DMS79 treated with DMSO at 0.1 percent for 48 hours (cell line): ENCODE measurements at places on chromosomes 13 and 19.

- peak; percentile 87 for DNase-seq
These were observed 361.0 kb downstream of the FGF14 start for GRCh38 chr13:102040812-102041211.

GRCh38 chr19:7251494-7251893 lies 42.7 kb downstream of the INSR start:
- no peak for DNase-seq

DNA sequence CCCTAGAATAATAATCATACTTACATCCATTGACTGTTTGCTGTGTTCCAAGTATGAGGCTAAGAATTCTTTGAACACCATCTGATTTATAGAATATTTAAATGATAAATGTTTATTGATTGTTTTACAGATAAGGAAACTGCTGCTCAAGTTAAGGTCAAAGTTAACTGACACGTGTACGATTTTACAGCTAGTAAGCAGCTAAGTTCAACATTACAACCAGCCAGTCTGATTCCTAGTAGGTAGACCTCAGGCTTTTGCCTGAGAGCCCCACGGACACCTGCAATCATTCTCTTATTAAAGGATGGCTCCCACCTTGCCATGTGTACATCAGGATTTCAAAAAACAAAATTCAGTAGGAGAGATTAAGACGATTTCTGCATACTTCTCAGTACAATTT lies 141.9 kb downstream of the SPRY2 start:
- DNase-seq: no peak

DNA sequence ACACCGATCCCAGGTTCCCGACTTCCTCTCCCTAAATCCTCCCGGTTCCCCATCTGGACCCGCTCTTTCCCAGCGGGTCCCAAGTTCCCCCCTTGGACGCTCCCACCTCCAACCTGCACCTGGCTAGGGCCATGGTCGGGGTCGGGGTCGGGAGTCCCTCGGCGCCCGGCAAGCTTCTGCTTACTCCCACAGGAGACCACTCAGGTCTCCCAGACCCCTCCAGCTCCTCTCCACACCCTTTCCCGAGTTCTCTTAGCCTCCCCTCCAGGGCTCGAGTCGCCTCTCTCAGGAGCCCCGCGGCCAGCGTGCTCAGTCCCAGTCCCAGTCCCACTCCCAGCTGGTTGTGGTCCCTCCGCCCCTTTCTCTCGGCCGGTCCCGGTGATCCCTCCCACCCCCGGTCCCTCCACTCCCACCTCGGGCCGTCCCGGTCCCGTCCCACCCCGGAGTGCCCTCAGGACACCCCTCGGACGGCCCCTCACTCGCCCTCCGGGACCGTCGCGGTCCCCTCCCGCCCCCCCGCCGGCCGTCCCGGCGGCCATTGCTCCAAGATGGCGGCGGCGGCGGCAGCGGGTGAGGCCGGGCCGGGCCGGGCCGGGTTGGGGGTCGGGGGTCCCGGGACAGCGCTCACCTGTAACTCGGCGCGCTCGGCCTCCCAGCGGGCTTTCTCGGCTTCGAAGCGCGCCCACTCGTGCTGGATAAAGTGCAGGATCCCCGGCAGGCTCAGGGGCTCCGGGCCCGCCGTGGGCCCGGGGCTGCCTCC lies at the start of gene FKRP:
Gene FKRP (plus strand): TSS at position 537 of the 760 bp plus-strand sequence. CDS start 9,394 bp downstream, outside the sequence.
- DNase-seq: peak; percentile 17

- no peak for DNase-seq
These were observed 22.2 kb downstream of the SIGLEC5 start for GRCh38 chr19:51607920-51608562.

DNA sequence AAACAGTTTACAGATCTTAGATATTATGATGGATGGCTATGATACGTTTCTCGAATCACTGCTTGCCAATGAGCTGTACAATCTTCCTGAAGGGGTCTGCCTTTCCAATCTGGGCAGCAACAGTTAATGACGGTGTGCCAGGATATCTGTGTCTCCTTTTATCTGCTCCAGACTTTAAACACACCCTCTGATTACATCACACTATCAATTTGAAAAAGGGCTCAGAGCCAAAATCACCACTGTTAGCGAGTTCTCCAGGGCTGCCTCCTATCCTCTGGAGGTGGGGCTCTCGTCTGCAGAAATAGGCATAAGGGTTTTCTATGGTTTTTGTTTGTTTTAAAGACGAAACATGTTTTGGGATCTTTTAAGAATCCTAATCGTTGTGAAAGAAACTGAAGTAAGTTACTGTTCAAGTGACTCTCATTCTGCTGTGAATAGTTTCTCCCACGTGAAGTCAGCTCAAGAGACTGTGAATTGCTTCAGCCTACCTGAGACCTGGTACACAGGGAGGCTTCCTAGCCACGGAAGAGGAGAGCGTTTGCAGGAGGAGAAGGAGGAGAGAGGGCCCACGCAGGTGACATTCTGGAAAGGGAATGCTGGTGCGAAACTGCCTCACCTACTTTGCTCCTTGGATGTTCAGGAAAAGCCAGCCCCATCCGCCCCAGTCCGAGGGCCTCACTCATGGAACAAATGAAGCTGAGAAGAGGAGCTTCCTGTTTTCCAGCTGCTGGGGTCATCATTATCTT lies 15.2 kb upstream of the GJA3 start:
- DNase-seq: no peak

DNA sequence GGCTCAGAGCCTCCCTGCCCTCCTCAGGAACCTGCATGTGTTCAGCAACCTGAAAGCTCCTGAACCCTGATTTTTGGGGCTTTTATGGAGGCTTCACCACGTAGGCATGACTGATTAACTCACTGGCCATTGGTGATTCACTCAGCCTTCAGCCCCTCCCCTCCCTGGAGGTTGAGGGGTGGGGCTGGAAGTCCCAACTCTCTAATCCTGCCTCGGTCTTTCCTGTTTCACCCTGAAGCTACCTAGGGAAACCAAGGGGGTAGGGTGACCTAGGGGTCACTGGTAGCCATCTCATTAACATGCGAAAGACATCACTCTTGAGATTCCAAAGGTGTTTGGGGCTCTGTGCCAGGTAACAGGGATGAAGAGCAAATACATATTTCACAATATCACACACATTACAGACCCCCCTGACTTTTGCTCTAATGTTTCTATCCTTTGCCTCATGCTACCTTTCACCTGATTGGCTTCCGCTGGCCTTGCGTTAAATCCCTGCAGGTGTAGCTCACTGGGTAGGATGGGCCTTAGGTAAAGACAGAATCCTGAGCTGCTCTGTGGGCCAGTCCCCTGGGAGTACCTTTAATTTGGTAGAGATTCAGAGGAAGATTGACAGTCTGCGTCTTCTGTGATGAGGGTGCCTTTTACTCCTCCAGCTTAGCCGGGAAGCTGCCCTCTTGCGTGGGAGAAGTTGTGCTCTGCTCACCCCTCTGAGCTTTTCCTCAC lies 260.6 kb downstream of the ATP8A2 start:
- DNase-seq: no peak

DNA sequence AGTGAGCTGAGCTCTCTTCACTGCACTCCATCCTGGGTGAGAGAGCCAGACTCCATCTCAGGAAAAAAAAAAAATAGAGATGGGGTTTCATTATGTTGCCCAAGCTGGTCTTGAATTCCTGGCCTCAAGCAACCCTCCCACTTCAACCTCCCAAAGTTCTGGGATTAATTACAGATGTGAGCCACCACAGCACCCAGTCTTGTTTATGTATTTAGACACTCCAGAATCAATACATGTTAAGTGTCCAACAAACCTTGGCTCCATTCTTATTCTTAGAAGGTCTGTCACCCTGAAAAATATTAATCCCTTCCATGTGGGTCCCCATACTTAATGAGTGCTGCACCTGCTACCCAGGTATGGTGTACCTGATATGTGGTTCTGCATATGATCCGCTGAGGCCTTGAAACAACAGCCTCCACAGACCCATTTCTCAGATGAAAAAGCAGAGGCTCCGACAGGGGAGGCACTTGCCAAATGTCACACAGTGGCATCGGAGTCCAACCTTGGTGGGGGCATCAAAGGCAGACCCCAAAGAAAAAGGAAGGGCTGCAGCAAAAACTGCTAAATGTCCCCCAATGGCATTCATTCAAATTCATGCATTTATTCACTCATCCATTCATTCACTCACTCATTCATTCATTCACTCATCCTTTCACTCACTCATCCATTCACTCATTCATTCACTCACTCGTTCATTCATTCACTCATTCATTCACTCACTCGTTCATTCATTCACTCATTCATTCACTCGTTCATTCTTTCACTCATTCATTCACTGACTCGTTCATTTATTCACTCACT lies 16.7 kb downstream of the TICAM1 start:
- DNase-seq: no peak

- no peak for DNase-seq
These were observed at the start of gene AMH for GRCh38 chr19:2249010-2249866. TSS of gene AMH (plus strand) at chr19:2249323. CDS start at chr19:2249333, 10 bp downstream.

GRCh38 chr13:66994517-66995202 lies 235.5 kb downstream of the PCDH9 start:
- no peak for DNase-seq

DNA sequence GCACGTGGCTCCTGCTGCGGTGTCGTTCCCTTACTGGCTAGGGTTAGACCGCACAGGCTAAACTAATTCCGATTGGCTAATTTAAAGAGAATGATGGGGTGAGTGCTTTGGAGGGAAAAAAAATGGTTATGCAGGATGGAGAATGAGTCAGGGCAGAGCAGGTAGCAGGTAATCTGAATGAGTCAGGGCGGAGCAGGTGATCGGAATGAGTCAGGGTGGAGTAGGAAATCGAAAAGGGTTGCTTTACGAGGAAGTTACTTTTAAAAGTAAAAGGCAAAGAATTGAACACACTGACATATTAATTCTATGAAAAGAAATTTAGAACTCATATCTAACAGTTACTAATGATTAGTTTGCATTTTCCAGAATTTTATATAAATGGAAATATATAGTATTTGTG lies 335.5 kb downstream of the FOXO1 start:
- no peak for DNase-seq

DNA sequence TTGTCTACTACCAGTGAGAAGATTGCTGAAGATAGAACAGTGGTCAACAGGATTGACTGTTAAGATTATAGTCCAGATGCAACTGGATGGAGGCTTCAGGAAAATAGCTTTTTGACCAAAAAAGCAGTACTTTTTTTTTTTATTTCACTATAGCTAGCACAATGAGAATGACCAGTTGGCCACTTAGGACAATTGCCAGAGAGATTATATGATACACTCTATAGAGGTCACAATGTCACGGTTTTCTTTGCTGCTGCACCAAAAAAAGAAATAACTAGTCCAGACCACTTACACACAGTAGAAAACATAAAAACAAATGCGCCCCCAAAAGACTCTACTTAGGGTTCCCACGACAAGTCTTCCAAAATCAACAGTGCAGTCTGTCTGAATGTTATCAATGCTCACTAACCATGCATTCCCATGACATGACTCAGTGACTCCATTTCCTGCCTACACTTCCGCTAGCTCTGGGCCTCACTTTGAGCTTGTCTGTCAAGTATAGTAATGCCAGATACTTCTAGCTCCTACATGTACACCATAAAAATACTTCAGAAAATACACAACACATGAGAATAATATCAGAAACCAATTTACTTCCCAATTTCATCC lies 209.1 kb upstream of the STARD13 start:
- DNase-seq: no peak

- no peak for DNase-seq
These were observed 4.3 kb downstream of the ELL start for GRCh38 chr19:18517606-18518005.

GRCh38 chr13:90696254-90696653 lies 651.2 kb upstream of the MIR17HG start:
- no peak for DNase-seq

- peak; percentile 45 for DNase-seq
These were observed at the start of the genes MRPL57 and SKA3 for GRCh38 chr13:21176215-21176981. TSS of gene MRPL57 (plus strand) at chr13:21176658. CDS start at chr13:21176917, 259 bp downstream. TSS of gene SKA3 (minus strand) at chr13:21176552. CDS start at chr13:21176477, 75 bp downstream.

DNA sequence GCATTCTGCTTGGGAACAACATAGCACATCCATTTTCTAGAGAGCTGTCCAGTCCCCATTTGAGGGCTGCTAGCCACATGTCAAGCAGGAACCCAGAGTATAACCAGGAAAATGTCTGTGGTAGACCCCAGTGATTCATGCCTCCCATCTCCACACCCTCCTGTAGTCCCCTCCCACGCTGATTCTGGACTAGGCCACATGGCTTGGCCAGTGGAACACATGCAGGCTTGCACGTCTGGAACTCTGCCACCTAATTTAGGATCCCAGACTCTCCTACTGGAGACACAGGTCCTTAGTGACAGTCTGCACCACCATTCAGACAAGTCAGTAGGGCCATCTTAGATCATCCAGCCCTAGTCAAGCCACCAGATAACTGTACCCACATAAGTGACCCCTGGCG lies 149.8 kb downstream of the ZIC5 start:
- DNase-seq: no peak

DNA sequence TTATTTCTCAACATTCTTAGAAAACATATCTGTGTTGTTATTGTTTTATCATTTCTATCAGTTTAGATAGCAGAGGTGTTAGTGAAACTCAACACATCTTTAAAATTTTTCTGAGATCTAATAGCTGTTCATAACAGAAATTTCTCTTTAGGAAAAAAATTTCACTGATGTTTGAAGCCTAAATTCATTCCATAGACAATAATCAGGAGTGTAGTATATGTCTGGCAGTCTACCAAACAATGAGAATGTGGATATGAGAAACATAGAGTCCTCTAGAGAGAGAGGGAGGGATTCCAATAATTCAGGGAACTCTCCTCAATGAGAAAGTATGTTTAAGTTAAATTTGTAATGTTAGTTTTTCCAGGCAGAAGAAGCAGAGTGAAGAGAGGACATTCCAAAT lies 118.2 kb upstream of the EDNRB start:
- DNase-seq: no peak

GRCh38 chr13:45674908-45675307 lies 27.2 kb upstream of the CBY2 start:
- DNase-seq: peak; percentile 62

GRCh38 chr13:34730961-34731360 lies 211.1 kb upstream of the NBEA start:
- DNase-seq: no peak

DNA sequence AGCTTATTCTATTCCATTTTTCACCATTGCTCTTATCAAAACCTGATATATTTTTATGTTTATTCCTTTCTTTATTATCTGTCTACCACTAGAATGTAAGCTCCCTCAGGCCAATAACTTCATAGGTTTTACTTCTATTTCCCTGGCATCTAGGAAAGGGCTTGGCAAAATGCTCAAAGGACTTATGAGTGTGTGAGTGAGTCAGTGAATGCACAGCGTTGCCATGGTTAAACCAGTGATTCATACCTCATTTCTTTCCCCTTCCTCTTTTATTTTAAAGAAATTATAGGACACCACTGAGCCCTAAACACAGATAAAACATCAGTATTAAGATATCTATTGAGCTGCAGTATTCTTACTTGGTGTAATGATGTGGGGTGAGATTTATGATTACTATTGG lies 162.1 kb downstream of the GPC6 start:
- DNase-seq: no peak
